Right renal pelvis (tissue), 4 donors: ENCODE measurements at places on chromosomes 2 and 18.

- DNase-seq: no peak
Measured at GRCh38 chr2:237072067-237072931, 13.4 kb upstream of the COPS8 start.

GRCh38 chr2:33616873-33617272 lies 17.8 kb upstream of the FAM98A start:
- DNase-seq: no peak

- no peak for DNase-seq
Measured at GRCh38 chr18:32310774-32311173, 120.9 kb downstream of the MEP1B start.

DNA sequence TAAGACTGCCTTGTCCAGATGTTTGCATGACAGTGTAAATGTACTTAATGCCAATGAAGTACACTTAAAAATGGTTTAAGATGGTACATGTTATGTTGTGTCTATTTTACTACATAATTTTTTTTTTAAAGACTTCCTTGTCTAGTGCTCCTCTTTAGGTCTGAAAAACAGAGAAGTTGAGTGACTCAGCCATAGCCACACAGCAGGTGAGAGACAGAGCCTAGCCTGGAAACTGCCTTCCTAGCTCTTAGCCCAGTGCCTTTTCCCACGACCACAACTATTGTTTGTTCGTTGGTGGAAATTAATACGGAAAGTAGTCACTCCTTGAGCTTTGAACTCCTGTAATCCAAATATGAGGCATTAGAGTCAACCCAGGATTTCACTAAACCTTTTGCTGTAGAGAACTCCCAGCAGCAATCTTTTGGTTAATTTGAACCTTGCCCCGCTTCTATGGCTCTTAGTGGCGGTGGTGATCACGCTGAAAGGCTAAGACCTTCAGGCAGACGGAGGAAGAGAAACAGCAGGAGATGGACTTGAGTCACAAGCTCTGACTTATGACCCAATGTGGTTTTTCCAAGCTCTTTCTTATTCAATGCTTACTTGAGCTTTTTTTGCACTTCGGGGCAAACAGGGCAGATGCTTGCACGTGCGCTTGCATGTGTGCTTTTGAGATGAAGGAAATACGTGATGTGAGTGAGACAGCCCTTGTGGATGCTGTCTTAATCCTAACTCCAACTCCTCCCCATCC lies 21.2 kb downstream of the TRIB2 start:
- no peak for DNase-seq
